ENCODE measurements at places on chromosomes 12 and 14. TPM values are rescaled to one million over a fixed set of nuclear protein-coding genes. Genes with fewer than 3 reads are reported as not detected.

Gene NDRG2
- total RNA-seq = 139 TPM

Gene PAPLN
- total RNA-seq = 10.0 TPM

DNA sequence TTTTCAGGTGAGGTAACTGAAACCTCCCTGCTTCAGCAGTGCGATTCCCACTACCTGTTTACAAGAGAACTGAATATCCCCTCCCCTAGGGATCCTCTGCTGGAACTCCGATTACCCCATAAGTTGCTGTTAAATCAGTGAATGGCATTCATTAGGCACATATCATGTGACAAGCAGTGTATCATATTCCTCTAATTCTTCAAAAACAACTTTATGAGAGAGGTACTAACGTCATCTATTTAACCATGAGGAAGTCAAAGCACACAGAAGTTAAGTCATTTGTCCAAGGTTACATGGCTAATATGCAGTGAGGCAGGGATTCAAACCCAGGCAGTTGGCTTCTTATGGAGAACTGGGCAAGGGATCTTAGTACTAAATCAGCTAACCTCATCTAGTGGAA lies 43.9 kb upstream of the PCED1B start:
- DNase-seq = no peak

Gene FOXN4
- total RNA-seq = not detected

Gene NRIP2
- 8.1 TPM for total RNA-seq

DNA sequence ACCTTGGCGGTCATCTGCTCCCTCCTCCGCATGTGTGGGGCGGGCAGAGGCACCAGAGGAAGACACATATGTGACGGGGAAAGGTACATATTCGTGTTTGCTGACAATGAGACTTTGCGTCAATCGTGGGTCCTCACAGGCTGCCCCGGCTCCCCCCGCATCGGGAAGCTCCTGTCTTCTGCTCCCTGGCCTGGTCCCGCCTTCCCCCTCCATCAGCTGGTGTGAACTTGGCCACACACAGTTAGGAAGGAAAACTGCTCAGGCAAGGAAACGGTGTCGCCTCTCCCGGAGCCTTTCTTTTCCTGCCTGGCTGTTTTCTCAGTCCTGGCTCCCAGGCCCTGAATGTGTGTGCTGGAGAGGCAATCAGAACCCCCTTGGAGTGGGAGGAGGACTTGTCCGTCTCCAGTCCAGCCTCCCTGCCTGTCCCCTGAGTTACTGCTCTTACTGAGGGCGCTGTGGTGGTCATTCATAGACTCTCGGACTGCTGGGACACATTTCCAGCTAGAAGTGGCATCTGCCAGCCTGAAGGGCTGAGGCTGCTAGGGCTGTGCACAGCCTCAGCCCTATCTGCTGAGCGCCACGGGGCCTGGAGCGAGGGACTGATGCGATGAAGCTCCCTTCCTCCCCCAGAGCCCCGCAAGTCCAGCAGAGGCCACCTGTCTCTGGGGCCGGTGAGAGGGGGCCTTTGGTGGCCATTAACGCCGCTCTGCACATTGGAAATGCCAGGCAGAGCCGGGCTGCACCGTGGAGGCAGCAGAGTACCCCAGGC lies 44.2 kb upstream of the TSPAN9 start:
- DNase-seq = no peak

- DNase-seq = no peak
Measured at GRCh38 chr12:58961166-58961565, 40.9 kb upstream of the LRIG3 start.

Gene HOXC6
- total RNA-seq = not detected

- no peak for DNase-seq
Measured at GRCh38 chr14:69234106-69234505, 25.9 kb upstream of the GALNT16 start.

DNA sequence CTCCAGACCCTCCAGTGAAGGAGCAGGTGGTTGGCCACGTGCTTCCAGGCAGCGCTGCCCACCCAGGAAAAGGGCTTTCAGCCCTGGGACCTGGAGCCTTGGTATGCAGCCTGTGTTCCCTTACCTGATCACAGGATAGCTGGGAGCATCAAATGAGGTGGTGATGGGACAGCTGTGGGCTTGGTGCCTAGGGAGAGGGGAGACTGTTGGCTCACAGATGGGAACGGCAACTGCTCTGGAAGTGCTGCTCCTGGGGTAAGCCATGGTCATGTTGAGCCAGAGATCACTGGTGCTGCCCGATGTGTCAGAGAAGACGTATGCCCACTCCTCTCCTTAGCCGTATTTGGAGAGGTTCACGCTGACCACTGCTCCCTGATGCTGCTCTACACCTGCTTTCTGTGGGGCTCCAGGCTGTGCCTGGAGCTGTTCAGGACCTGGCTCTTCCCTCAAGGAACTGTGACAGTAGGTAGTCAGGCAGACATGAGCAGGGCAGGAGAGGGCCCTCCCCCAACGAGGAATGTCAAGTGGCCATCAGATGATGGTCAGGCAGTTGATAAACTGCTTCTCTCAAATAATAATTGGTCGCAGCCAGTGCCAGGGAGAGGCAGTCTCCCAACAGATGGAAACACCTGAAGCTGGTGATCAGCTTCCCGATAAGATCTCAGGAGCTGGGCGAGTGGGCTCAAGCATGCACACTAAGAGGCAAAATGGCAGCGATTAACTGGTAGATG lies 2.8 kb upstream of the CYP46A1 start:
- no peak for DNase-seq

Gene REP15
- 5.6 TPM for total RNA-seq

DNA sequence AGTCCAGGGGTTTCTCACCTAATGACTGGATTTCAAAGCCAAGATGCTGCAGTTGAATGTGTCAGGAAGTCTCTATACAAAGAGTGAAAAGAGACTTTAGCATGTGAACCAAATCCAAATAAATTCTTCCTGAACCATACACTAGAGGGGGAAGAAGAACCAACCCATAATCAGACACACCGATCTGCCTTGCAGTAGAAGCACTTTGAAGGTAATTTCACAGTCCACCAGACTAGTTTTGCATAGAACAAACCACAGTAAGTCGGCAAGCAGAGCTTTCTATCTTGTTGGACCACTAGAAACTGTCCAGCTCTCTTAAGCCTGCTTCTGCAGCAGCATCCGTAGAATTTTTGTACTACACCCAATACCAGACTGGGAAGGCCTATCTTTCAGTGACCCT lies 39.3 kb downstream of the FIGNL2 start:
- DNase-seq = no peak

DNA sequence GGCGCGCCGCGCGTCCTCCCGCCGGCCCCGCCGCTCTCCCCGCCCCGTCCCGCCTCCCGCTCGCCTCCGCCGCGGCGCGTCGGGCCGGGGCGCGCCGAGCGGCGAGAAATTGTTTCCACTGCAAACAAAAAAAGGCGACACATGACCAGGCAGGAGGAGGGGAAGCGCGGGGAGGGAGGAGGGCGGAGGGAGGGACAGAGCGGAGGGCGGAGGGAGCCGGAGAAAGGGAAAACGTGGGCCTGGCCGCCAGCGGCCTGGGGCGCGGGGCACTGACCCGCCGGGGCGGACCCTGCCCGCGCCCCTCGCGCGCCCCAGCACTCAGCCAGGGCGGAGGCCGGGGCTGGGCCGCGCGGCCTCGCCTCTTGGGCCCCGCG lies at the start of gene FOXN3:
Gene FOXN3 (minus strand): TSS at position 143 of the 374 bp plus-strand sequence. CDS start 4,757 bp downstream, outside the sequence.
- peak; percentile 79 for DNase-seq
